ENCODE measurements at places on chromosomes 7 and 10.
A peak's percentile ranks its signal among the peaks of the same experiment; 100 is the strongest.

- no peaks in the 10 kb centered on the region for H3K27me3 ChIP-seq
- H3K36me3 ChIP-seq: no peaks in the 10 kb centered on the region
- H3K4me1 ChIP-seq: no peaks in the 10 kb centered on the region
- H3K4me3 ChIP-seq: no peak overlapping the region
These were observed 132.2 kb downstream of the PDE1C start for GRCh38 chr7:31937982-31938381.

GRCh38 chr10:109837384-109837783 is 85.9 kb downstream of the XPNPEP1 start:
- no peak overlapping the region for H3K27ac ChIP-seq
- no peaks in the 10 kb centered on the region for H3K27me3 ChIP-seq
- no peaks in the 10 kb centered on the region for H3K36me3 ChIP-seq
- no peaks in the 10 kb centered on the region for H3K4me1 ChIP-seq

GRCh38 chr7:102004229-102004628 is 186.8 kb downstream of the CUX1 start:
- no peaks in the 10 kb centered on the region for H3K27me3 ChIP-seq
- H3K4me3 ChIP-seq: no peak overlapping the region
- no peak overlapping the region for H3K27ac ChIP-seq
- DNase-seq: no peak
- no peaks in the 10 kb centered on the region for H3K36me3 ChIP-seq

GRCh38 chr7:121901026-121901425 is 28.1 kb downstream of the PTPRZ1 start:
- DNase-seq: no peak
- no peak overlapping the region for H3K4me3 ChIP-seq
- H3K4me1 ChIP-seq: no peaks in the 10 kb centered on the region
- no peaks in the 10 kb centered on the region for H3K36me3 ChIP-seq

GRCh38 chr7:31899356-31899927 is 170.8 kb downstream of the PDE1C start:
- no peak for DNase-seq
- no peaks in the 10 kb centered on the region for H3K27me3 ChIP-seq
- no peaks in the 10 kb centered on the region for H3K36me3 ChIP-seq
- no peak overlapping the region for H3K27ac ChIP-seq
- no peaks in the 10 kb centered on the region for H3K4me1 ChIP-seq

- H3K27me3 ChIP-seq: no peaks in the 10 kb centered on the region
- no peaks in the 10 kb centered on the region for H3K36me3 ChIP-seq
- peak overlapping the region; percentile 27 for H3K4me3 ChIP-seq
- no peak for DNase-seq
- no peak overlapping the region for H3K27ac ChIP-seq
These were observed 536.0 kb upstream of the GALNT17 start for GRCh38 chr7:70595755-70596597.

GRCh38 chr7:101156866-101157589 is 2.8 kb downstream of the AP1S1 start:
- H3K27me3 ChIP-seq: no peaks in the 10 kb centered on the region
- H3K36me3 ChIP-seq: no peaks in the 10 kb centered on the region
- H3K27ac ChIP-seq: no peak overlapping the region
- no peak overlapping the region for H3K4me3 ChIP-seq
- no peak for DNase-seq

- H3K27ac ChIP-seq: no peak overlapping the region
- no peaks in the 10 kb centered on the region for H3K36me3 ChIP-seq
- no peak overlapping the region for H3K4me3 ChIP-seq
These were observed 66.1 kb downstream of the LRGUK start for GRCh38 chr7:134193240-134193639.

GRCh38 chr10:48714088-48714487 is 29.4 kb downstream of the WDFY4 start:
- no peak for DNase-seq
- H3K27me3 ChIP-seq: no peaks in the 10 kb centered on the region
- H3K27ac ChIP-seq: no peak overlapping the region
- H3K4me3 ChIP-seq: no peak overlapping the region
- H3K4me1 ChIP-seq: no peaks in the 10 kb centered on the region
- no peaks in the 10 kb centered on the region for H3K36me3 ChIP-seq

GRCh38 chr7:130322615-130323014 is 22.0 kb upstream of the CPA5 start:
- H3K4me1 ChIP-seq: no peaks in the 10 kb centered on the region
- H3K27me3 ChIP-seq: no peaks in the 10 kb centered on the region
- H3K4me3 ChIP-seq: no peak overlapping the region
- H3K36me3 ChIP-seq: no peaks in the 10 kb centered on the region
- H3K27ac ChIP-seq: no peak overlapping the region

DNA sequence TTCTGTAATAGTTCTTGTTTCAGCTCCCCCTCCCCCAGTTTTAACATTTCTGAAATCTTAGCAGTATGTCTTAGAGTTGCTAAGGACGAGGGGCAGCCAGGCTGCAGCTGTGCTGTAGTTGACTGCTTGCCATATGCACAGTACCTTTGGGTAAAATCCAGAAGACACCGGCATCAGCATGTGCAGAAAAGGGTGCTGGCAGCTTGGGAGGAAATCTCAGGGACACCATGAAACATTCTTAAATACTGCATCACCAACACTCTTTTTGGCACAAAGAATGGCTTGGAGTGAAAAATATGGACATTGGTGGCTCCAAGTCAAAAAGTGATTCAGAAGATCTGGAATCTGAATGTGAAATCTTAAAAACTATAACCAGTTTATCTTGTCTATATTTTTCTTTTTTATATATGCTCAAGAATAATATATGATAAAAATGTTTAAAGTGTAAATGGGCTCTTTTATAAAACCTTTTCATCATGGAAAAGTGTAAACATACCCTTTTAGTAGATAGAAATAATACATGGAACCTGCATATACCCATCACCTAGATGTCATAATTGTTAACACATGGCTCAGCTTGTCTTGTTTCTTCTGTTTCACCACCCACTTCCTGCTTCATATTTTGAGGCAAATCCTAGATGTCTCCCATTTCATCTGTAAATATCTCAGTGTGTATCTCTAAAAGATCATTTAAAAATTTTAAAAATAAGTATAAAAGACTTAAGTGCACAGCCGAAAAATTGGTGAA is 34.4 kb upstream of the ARMS2 start:
- H3K27me3 ChIP-seq: no peaks in the 10 kb centered on the region
- no peaks in the 10 kb centered on the region for H3K4me1 ChIP-seq
- peaks cover 4% of the 10 kb centered on the region for H3K36me3 ChIP-seq
- H3K4me3 ChIP-seq: no peak overlapping the region
- H3K27ac ChIP-seq: no peak overlapping the region

- no peak overlapping the region for H3K4me3 ChIP-seq
- H3K27me3 ChIP-seq: no peaks in the 10 kb centered on the region
- no peak for DNase-seq
- no peaks in the 10 kb centered on the region for H3K36me3 ChIP-seq
- no peak overlapping the region for H3K27ac ChIP-seq
These were observed 182.2 kb upstream of the GNAI1 start for GRCh38 chr7:79952399-79952798.

DNA sequence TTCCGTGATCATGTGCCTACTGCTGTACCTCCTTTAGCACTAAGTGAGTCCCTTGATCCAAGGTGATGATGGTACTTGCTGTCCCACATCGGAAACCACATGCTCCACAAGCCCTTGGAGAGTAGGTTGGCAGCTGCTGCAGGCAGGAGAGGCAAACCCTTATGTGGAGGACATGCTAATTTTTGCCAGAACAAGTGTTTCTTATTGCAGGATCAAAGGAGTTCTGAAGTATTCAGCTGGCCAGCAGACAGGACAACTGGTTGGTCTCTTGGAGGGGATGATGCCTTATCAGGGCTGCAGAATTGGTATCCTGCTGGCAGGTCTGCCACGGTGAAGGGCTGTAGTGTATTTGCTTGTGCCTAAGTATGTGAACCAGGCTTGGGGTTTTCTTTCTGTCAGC is 36.8 kb downstream of the NACAD start:
- no peak overlapping the region for H3K4me3 ChIP-seq
- no peak for DNase-seq
- H3K4me1 ChIP-seq: no peaks in the 10 kb centered on the region
- H3K27ac ChIP-seq: no peak overlapping the region
- no peaks in the 10 kb centered on the region for H3K36me3 ChIP-seq
- no peaks in the 10 kb centered on the region for H3K27me3 ChIP-seq

DNA sequence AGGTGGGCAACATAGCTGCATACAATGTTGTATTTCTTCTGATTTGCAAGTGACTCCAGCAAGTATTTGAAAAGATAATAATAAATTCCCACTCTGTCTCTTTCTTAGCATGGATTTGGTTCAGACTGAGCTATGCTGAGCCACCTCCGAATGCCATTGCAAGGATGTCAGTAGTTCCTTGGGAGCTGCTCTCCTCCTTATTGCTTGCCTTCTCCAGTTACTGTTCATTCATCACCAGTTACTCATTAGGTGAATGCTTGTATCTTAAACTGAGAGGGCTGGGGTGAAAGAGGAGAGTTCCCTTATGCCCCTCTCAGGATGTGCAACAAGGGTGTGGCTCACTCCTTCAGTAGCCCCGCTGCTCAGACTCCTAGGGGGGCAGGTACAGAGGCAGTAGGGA is 78.4 kb upstream of the PRKAR2B start:
- H3K36me3 ChIP-seq: no peaks in the 10 kb centered on the region
- DNase-seq: no peak
- no peak overlapping the region for H3K4me3 ChIP-seq
- H3K27me3 ChIP-seq: no peaks in the 10 kb centered on the region
- no peak overlapping the region for H3K27ac ChIP-seq

GRCh38 chr7:105913947-105914346 is 37.5 kb upstream of the ATXN7L1 start:
- H3K4me1 ChIP-seq: no peaks in the 10 kb centered on the region
- H3K4me3 ChIP-seq: no peak overlapping the region
- no peaks in the 10 kb centered on the region for H3K36me3 ChIP-seq
- H3K27ac ChIP-seq: no peak overlapping the region
- no peaks in the 10 kb centered on the region for H3K27me3 ChIP-seq

DNA sequence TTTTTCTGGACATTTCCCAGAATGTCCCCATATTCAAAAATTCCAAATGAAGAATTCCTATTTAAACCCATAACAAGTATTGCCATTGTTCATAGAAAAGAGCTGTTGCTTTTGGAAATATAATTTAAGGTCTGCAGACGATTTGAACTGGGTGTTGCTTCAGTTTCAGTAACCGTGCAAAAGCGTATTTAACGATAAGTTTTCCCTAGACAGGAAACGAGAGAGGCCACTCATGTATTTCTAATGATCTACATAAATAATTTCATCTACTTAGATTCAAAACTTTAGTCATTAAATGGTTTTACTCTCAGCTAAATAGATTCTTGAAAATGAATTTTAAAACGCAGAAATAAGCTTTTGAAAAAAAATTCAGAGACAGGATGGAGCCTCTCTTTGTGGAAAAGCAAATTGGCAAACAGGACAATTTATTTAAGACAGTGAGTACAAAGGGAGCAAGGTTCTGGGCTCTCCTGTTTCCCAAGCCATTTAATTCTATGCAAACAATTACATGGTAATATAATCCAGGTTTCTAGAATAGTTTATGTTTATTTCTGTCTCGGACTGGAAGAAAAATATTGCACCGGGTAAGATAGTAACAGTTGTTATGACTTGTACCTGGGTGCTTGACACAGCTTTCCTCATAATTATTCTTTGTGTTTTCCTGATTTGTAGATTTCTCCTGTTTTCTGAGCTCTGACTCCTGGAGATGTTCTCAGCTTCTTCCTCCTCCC is 263.0 kb downstream of the BAMBI start:
- H3K27ac ChIP-seq: no peak overlapping the region
- no peaks in the 10 kb centered on the region for H3K27me3 ChIP-seq
- no peak for DNase-seq
- H3K4me3 ChIP-seq: no peak overlapping the region
- H3K36me3 ChIP-seq: no peaks in the 10 kb centered on the region

- no peak for DNase-seq
- no peaks in the 10 kb centered on the region for H3K36me3 ChIP-seq
- H3K4me1 ChIP-seq: no peaks in the 10 kb centered on the region
- H3K27ac ChIP-seq: no peak overlapping the region
These were observed 25.8 kb downstream of the UBE2D4 start for GRCh38 chr7:43952028-43952427.

DNA sequence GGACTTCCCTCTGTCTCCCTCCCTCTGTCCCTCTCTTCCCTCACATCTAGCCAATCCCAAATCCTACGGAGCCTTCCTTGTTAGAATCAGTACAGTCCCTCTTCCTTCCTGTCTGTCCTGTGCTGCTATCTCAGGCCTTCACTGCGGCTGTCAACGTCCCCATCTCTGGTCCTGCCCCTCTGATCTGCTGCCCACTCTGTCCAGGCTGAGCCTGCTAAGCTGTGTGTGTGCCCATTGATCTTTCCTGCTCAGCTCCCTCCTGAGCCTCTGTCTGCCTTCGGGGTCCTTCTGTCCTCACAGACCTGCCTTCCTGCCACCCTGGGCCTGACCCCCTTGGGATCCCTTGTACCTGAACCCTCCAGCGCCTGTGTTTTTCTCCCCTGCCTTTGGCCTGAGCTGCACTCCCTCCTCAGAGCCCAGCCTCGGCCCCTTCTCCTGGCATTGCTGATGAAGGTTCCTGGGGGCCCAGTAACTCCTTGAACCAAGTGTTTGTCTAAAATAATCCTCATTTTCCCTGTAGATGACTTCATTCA is 182.1 kb upstream of the SHH start:
- no peaks in the 10 kb centered on the region for H3K27me3 ChIP-seq
- H3K4me1 ChIP-seq: no peaks in the 10 kb centered on the region
- DNase-seq: no peak
- no peak overlapping the region for H3K4me3 ChIP-seq
- H3K27ac ChIP-seq: peak overlapping the region; percentile 18

GRCh38 chr7:20283385-20283784 is 47.3 kb upstream of the ITGB8 start:
- no peak for DNase-seq
- no peak overlapping the region for H3K27ac ChIP-seq
- H3K4me1 ChIP-seq: no peaks in the 10 kb centered on the region
- H3K4me3 ChIP-seq: no peak overlapping the region

DNA sequence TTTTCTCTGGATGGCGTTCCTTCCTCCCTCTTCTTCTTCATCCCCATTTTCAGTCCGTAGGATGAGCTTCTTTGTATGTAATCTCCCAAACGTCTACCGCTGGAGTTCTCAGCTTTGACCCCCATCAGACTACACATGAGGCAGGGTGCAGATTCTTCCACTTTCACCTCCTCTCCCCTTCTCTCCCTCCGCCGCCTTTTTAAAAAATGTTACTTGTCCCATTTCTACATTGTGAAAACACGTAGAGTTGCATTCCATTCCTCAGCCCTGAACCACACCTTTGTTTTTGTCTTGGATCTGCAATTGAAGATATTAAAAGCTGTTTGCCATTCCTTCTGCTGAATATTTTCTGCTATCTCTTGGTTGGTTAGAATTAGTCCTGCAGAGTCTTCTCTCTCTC is 6.2 kb downstream of the ADIRF start:
- peak overlapping the region; percentile 11 for H3K27ac ChIP-seq
- no peaks in the 10 kb centered on the region for H3K27me3 ChIP-seq

DNA sequence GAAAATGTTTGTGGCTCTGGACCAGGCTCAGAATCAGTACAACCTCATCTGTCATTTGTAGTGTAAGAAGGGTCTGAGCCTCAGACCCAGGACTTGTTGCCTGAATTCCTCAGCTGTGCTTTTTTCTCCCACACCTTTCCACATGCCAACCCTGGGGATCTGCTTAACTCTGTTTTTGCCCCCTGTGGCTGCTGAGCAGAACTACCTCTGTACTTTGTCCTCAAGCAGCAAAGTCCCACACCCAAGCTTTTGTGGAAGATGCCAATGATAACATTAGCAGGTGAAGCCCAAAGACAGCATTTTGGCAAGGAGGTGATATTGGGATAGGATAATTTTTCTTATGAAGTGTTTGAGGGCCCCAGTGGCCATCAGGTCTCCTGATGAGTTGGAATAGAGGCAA is 5.8 kb upstream of the CYP2C18 start:
- no peaks in the 10 kb centered on the region for H3K4me1 ChIP-seq
- DNase-seq: no peak
- H3K4me3 ChIP-seq: no peak overlapping the region
- H3K27me3 ChIP-seq: no peaks in the 10 kb centered on the region

All from prostate gland (tissue), 2 donors.